ENCODE measurements at places on chromosomes 12 and 14.
A peak's percentile ranks its signal among the peaks of the same experiment; 100 is the strongest.

- DNase-seq = peak; percentile 13
Observed at GRCh38 chr12:123671876-123672275, 963 bp downstream of the TCTN2 start.

GRCh38 chr14:53412819-53413675, 259.9 kb upstream of the DDHD1 start:
- DNase-seq = no peak

GRCh38 chr14:105853089-105853906, 326.9 kb downstream of the TMEM121 start:
- DNase-seq = no peak

- DNase-seq = no peak
Observed at GRCh38 chr12:121228919-121229665, 19.2 kb downstream of the P2RX4 start.

GRCh38 chr14:72401101-72401625, 468.9 kb downstream of the RGS6 start:
- no peak for DNase-seq

- DNase-seq = peak; percentile 14
Observed at GRCh38 chr14:91649930-91650329, 82.0 kb downstream of the CATSPERB start.

DNA sequence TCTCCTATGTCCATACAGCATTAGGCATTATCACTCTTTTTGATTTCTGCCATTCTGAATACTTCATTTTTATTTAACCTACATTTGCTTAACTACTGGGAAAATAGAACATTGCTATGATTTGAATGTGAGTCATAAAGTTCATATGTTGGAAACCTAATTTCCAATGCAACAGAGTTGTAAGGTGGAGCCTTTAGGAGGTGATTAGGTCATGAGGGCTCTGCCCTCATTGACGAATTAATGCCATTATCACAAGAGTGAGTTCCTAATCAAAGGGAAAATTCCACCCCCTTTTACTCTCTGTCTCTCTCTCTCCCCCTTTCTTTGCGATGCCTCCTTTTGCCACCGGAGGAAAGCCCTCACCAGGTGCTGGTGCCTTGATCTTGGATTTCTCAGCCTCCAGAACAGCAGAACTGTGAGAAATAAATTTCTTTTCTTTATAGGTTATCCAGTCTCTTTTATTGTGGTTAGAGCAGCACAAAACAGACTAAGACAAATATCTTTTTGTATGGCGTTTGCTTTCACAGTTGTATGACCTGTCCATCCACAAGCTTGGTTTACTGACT, 180.1 kb upstream of the ARID2 start:
- no peak for DNase-seq

DNA sequence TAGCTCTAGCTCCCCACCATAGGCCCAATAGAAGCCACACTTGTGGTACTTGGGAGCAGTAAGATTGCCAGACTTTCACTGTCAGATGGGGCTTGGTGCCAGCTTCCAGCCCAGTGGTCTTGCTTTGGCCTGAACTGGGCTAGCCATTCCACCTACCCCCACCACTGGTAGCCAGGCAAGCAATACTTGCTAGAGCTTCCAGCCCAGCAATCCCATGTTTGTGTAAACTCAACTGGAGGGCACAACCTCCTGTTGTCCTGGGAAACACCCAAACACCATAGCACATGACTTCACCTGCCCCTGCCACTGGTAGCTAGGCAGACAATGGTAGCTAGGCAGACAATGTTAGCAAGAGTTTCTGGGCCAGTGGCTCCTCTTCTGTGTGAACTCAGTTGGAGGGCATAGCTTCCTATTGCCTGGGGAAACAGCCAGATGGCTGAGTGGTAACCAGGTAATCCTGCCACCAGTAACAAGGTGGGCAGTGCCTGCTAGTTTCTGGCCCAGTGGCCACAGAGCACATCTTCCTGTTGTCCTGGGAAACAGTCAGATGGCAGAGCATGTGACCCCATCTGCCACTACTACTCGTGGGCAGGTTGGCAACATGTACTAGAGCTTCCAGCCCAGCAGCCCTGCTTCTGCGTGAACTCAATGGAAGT, 5.6 kb upstream of the OR6C76 start:
- no peak for DNase-seq

GRCh38 chr14:94048691-94049624, 22.8 kb downstream of the OTUB2 start:
- DNase-seq = no peak

GRCh38 chr12:14403293-14403692, 37.8 kb downstream of the ATF7IP start:
- DNase-seq = no peak

DNA sequence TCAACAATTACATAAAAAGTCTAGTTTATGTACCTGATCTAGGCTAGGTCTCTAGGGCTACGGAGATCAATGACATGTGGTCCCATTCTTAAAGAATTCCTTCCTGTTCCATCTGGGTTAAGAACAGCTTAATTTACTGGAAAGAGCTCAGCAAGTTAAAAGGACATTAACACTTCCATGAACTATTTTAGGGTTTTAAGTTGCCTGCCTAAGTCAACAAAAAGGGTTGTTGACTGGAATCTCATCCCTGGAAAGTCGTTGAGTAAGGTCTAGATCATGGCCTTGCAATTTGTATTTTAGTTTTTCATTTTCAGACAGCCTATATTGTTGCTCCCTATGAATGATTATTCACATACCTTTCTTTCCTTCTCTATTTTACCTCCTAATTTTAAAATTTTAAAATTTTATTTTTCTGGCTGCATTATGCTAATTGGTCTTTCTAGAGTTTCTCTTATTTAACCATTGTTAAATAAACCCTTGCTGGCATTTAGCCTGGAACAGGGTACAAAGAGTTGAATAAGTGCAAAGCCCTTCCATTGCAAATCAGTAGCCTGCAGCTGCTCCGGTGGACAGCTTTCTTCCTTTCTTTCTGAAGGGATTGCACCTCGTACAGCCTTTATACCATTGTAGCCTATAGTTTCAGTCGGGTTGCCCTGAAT, 66.3 kb downstream of the VRK1 start:
- DNase-seq = no peak

- DNase-seq = no peak
Observed at GRCh38 chr14:35404449-35405303, at the start of gene NFKBIA. Gene NFKBIA (minus strand): TSS chr14:35404749. CDS start chr14:35404644, 105 bp downstream.

DNA sequence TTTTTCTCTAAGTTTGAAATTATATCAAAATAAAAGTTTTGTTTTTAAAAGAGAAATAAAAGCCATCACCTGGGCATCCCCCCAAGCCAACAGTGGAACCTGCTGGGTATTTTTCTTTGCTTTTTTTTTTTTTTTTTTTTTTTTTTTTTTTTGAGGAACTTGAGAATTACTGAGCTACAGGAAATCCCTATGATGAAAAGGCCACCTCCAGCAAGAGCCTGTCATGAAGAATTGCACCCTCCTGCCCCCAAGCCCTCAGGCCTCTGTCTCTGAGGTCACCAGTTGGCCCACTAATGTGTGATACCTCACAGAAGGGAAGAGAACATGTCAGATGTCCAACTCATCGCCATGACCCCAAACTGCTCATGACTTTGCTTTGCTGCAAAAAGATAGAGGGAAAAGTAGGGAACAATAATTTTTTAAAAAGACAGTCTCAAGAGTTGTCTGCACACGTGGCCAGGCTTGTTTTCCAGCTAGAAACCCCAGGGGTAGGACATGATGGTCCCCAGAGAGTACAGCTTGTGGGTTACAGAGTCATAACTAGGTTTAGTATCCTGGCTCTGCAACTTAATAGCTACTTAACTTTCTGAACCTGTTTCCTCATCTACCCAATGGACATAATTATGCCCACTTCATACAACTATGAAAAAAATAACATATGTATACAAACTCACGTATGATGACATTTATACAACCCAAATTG, 124.3 kb upstream of the EGLN3 start:
- no peak for DNase-seq

DNA sequence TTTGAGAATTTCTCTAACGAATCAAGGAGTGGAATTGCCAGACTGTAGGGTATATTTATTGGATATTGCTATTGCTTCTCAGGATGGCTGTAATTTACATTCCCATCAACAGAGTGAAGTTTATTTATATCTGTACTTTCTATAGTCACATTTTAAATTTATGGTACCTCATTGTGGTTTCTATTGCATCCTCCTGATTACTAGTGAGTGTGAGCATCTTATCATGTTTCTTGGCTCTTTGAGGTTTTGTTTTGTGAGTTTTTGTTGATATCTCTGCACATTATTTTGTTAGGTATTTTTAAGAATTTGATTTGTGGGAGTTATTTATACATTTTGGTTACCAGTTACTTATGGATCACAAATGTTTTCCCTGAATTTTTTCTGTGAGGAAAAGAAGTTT, 13.9 kb downstream of the DNM1L start:
- DNase-seq = no peak

- DNase-seq = no peak
Observed at GRCh38 chr14:20848316-20848954, 42.8 kb upstream of the RNASE3 start.

GRCh38 chr12:4216187-4216927, 57.2 kb upstream of the CCND2 start:
- no peak for DNase-seq

DNA sequence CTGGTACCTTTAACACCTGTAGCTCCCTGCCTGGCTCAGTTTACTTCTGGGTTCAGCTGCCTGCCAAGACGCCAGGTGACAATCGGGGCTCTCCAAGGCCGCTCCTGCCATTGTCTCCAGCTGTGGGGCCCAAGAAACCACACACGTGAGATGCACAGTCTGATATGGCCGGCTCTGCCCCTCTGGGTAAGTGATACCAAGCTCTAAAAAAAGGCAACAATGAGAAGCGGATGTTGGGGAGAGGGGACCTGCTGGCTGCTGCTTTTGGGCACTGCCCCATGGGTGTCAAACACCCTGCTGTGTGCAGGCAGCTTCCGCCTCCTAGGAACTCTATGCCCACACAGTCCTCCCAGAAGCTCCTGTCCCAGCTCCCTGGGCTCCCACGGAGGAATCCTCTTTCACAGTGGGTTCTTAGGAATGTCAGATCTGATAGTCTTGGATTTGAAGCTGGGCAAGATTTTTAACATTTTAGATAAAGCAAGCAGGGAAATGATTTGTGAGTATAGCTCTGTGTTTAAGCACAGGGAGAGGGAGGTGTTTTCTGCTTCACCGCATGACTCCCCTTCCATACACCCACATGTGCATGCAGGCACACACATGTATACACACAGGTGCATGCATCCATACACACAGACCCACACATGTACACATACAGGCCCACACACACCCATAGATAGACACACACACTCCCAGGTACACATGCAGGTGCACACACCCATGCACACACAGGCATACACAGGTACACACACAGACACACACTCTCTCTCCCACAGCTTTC, 1135.8 kb downstream of the BCL11B start:
- DNase-seq = no peak

DNA sequence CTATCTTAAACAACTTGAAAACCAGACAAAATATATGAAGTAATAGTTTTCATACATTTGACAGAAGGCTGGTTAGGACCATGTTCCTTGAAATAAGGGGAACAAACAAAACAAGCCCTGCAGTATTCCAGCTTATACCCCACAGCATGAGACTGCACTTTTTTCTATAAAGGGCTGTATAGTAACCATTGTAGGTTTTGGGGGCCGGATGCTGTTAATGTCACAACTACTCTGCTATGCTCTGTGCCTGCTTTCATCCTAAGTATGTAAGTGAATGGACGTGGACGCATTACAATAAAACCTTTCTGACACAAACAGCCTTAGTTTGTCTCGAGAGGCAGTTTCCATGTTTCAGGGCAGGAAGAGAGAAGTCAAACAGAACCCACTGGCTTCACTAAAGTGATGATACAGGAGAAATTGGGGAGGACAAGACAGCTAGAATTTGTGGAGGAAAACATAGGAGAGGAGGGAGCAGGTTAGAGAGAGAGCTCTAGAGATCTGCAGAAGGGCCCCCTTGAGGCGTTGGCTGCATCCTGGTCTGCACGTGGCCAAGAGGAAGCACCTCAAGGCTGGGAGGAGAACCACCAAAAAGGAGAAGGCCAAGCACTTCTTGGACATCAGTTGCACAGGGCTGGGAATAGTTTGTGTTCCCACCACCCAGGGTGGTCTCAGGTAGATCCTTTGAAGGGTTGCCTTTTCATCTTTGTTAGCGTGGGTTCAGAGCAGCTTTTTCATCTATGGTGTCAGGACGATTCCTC, 63.7 kb downstream of the TRAF3 start:
- DNase-seq = no peak

GRCh38 chr12:95600567-95600966, 49.3 kb upstream of the USP44 start:
- DNase-seq = no peak

- DNase-seq = no peak
Observed at GRCh38 chr12:69241438-69242092, 2.2 kb downstream of the CPSF6 start.

DNA sequence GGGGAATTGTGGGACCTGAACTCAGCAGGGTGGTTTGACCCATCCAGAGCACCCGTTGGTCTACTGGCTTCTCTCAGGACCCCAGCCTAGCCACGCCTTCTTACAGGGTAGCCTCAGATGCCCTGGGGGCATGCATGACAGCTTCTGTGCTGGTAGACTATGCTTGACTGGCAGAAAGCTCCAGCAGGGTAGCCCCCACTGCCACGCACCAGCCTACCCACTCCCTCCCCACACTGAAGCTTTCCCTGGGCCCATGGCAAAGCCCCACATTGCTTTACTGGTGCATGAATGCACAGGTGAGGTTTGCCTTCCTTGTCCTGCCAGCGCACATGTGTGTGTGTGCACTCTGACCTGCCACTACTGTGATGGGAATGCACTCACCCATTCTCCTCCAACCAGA, 772.2 kb downstream of the LRFN5 start:
- DNase-seq = no peak

GRCh38 chr14:64569138-64569631, 19.4 kb downstream of the PPP1R36 start:
- peak; percentile 23 for DNase-seq

DNA sequence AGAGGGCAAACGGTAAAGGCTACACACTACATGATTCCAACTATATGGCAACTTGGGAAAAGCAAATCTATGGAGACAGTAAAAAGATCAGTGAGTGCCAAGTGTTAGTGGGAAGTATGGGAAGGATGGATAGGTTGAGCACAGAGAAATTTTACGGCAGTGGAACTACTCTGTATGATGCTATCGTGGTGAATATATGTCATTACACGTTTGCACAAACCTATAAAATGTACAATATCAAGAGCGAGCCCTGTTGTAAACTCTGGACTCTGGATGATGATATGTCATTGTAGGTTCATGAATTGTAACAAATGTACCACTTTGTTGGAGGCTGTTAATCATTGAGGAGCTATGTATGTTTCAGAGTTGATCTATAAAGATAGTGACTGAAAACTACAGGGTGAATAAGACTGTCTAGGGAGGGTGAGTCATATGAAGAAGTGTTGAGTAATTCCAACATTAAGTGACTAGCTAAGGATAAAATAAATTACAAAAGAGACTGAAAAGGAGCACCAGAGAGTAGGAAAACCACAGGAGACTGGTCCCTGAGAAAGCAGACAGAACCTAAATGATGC, 349.2 kb upstream of the LMO3 start:
- DNase-seq = peak; percentile 9

DNA sequence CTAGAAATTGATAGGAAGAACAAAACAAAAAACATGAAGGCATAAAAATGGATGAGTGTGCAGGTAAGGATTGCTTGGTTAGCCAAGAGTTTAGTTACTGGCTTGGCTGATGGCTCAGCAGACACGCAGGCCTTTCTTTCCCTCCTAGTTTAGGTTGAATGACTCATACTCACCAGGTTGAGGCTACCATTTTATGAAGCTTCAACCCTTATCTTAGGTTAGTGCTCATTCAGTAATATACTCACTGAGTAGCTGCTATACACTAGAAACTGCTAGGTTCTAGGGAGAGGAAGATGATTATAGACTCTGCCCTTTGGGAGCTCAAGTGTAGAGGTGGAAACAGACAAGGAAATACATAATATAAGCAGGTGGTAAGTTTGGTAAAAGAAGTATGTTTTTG, 6.0 kb downstream of the P3H3 start:
- no peak for DNase-seq

- DNase-seq = no peak
Observed at GRCh38 chr12:113055594-113056380, 743 bp upstream of the DTX1 start.

Data from non-pigmented ciliary epithelial cell (primary cell).